ENCODE measurements at places on chromosomes 4 and X.
A peak's percentile ranks its signal among the peaks of the same experiment; 100 is the strongest.

DNA sequence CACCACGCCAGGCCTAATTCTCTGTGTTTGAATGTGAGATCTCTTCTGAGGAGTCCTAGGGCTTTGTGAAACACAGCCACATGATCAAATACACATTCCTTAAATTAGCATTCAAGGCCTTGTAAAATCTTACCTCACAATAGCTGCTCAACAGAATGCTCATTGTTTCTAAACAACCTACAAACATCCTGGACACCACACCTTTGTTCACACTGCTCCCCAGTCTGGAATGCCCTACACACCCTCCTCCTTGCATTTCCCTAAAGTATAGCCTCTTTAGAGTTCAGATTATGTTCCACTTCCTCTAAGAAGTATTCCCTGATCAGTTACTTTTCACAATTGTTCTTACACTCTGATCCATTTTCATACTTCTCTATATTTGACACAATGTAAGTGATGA is 110.6 kb downstream of the AGTR2 start:
- no peak for DNase-seq

DNA sequence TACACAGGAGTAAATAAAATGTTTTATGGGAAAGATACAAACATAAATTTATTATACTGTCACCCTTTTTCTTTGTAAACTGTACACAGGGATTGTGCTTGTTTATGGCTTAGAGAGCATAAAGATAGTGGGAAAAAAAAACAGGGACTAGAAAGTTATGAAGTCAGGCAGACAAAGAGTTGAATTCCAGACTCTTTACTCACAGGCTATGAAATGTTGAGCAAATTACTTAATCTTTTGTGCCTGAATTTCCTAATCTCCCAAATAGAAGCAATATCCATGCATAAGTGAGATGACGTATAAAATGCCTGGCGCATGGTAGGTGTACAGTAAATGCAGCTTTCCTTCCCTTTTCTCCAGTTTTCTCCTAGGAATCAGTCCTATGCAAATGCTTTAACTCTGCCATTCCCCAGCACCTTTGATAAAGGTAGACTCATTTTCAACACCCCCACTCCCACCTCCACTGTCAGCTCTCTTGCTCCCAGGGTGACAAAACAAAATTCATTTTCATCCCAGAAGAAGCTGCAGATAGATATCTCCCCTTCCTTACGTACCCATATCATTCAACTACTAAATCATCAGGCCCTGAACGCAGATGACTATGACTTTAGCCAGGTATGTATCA is 44.5 kb upstream of the BTC start:
- DNase-seq = no peak

DNA sequence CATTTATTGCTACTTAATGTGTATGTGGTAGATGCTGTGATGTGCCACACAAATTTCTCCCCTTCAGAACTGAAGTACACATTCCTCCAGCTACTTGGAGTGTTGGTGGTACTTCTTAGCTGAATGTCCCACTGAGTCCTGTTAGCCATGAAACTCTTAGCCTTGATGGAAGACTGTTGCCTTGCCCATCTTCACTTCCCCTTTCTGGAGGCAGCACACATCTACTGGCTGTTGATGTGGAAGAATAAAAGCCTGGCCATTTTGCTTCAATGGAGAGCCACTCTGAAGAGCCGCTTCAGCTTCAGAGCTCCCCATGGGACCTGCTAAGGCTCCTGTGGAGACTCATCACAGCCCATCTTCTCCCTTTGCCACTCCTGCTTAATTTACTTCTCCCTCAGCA is 157.7 kb upstream of the PITX2 start:
- no peak for DNase-seq

- DNase-seq = peak; percentile 13
Observed at GRCh38 chr4:113447769-113448168, 313.8 kb downstream of the CAMK2D start.

- DNase-seq = no peak
Observed at GRCh38 chr4:113945906-113946305, 33.5 kb downstream of the ARSJ start.

DNA sequence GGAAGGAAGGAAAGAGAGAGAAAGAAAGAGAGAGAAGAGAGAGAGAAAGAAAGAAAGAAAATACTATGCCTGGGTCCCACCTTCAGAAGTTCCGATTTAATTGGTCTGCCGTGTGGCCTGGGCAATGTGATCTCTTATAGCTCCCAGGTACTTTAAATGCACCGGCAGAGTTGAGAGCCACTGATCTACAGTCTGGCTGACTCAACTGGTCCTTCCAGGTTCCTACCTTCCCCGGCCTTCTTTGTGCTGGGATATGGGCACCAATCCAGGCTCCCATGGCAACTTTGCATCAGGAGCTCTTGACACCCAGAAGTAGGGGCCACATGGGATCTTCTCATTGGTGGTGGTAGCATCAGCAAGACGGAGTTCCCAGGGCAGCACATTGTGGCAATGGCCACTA is 186.5 kb upstream of the ATP6AP2 start:
- DNase-seq = no peak

- no peak for DNase-seq
Observed at GRCh38 chrX:9390121-9390520, 74.7 kb upstream of the TBL1X start.

GRCh38 chr4:128061566-128062536 is 739 bp downstream of the LARP1B start:
- peak; percentile 72 for DNase-seq

All from stimulated activated naive CD8-positive, alpha-beta T cell treated with anti-CD3 and anti-CD28 coated beads, Interleukin-15, Interleukin-2, amounts not matched to agents 100 U/mL and 50 U/mL, for 24 hours (primary cell).